ENCODE measurements at places on chromosomes 16 and 17.

DNA sequence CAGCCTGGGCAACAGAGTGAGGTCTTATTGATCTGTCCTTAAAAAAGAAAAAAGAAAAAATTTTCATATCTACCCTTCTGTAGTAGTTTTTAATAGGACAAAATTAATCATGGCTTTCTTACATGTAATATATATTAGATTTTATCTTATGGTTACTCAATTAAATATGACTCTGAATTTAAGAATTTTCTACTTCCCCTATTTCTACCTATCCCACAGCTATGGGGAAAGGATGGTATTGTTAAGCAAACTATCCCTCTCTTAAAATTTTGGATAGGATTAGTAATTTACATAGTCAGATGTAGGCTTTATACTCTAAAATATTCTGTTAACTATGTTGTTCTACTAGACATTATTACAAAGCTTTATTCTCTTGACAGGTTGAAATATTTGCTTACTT is 62.5 kb downstream of the NQO1 start:
- DNase-seq = no peak

DNA sequence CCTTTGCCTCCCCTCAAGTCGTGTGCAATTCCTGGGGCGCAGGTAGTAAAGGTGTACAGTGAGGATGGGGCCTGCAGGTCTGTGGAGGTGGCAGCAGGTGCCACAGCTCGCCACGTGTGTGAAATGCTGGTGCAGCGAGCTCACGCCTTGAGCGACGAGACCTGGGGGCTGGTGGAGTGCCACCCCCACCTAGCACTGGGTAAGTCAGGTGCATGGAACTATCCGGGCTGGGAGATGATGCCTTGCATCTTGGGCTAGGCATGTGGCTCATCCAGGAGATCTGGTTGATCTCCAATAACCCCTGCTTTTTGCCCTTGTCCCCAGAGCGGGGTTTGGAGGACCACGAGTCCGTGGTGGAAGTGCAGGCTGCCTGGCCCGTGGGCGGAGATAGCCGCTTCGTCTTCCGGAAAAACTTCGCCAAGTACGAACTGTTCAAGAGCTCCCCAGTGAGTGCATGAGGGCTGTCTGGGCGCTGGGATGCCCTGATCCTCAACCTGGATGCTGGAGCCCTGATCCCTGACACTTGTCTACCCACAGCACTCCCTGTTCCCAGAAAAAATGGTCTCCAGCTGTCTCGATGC is 5.2 kb downstream of the GRB7 start:
- DNase-seq = no peak

DNA sequence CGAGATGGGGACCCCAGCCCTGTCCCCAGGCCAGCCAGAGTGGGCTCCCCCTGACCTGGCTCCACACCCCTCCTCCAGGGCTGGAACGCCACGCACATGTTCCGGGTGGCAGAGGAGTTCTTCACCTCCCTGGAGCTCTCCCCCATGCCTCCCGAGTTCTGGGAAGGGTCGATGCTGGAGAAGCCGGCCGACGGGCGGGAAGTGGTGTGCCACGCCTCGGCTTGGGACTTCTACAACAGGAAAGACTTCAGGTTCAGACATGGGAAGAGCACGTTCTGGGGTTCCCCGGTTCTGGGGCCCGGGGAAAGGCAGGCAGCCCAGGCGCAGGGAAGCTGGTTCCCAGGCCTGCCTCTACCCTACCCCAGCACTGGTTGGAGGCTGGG is 4.6 kb downstream of the ACE start:
- no peak for DNase-seq

DNA sequence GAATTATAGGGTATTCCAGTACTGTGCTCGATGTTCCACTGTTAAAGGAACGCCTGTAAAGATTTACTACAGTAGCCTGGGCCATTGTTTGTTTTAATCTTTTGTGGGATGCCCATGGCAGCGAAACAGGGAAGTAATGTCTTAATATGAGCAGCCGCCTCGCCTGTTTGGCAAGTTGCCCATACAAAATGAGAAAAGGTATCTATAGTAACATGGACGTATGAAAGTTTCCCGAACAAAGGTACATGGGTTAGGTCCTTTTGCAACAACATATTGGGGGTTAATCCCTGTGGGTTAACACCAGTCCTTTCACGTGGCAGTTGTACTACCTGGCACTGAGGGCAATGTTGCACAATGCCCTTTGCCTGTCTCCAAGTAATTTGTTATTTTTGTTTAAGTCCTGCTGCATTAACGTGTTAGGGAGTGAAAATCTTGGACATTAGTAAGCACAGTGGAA is 21.1 kb upstream of the TMC5 start:
- no peak for DNase-seq

GRCh38 chr16:18833707-18834505 is 32.6 kb upstream of the ARL6IP1 start:
- no peak for DNase-seq

All from NAMALWA (cell line).